ENCODE measurements at places on chromosomes 1 and 21.
A peak's percentile ranks its signal among the peaks of the same experiment; 100 is the strongest.

GRCh38 chr1:12244585-12244984, 14.8 kb downstream of the VPS13D start:
- no peak for DNase-seq

- peak; percentile 53 for DNase-seq
These were observed 23.0 kb downstream of the ACTA1 start for GRCh38 chr1:229410692-229411433.

DNA sequence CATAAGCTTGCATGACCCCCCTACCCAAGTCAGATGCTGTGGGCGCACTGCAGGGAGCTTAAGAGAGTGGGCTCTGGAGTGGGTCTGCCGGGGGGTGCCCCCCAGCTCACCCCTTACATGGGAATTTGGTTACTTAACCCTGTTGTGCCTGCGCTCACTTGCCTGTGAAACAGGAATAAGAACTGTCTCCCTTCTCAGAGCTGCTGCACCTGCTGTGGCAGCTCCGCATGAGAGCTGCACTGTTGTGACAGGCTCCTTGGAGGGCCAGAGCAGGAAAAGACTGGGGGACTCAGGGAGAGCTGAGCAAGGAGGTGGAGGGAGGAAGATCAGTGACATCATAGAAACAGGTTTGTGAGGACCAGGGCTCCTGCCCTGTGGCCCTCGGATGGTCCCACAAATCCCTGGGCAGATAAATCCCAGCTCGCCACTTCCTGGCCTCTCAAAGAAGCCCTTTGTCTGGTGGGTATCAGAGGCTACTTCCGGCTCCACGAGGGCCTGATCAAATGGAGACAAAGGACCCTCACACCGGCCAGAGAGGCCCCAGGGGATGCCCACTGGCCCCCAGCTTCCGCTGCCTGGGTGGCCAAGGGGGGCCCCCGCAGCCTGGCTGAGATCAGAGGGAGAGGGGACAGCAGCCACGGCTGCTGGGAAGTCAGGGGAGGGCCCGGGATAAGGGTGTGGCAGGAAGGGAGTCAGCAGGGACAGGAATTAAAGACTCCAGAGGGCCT, 28.9 kb upstream of the LAPTM5 start:
- no peak for DNase-seq

- peak; percentile 96 for DNase-seq
These were observed 3.5 kb downstream of the EPHX1 start for GRCh38 chr1:225813214-225813964.
